NCI-H1436 (cell line): ENCODE measurements at places on chromosomes 5 and 9.
A peak's percentile ranks its signal among the peaks of the same experiment; 100 is the strongest.

DNA sequence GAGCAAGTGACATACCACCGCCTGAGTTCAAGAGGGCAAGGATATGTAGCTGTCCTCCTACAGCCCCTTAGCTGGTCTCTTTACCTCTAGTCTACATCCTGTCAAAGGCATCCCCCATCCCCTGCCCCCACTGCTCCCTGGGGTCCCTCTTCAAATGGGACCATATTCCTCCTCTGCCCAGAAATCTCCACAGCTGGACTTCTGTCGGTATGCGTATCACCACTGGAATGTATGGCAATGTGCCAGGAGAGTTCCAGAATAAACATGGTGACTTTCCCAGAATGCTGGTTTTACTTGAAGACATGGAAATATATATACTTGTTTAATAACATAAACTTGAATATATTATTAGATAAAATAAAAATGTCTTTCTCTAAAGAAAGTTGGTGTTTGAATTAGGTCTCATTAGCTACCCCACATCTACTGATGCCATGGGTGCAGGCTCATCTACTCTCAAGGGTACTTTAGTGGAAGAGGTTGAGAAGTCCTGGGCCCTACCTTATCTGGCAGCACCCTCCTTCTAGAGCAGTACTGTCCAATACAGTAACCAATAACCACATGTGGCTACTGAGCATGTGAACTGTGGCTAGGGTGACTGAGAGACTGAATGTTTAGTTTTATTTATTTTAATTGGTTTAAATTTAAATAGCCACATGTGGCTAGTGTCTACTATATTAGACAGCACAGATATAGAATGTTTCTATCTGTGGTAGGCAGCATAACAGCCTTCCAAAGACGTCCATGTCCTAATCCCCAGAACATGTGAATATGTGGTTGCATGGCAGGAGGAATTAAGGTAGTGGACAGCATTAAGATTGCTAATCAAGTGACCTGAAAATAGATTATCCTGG, 181.7 kb upstream of the SLC30A5 start:
- no peak for DNase-seq

DNA sequence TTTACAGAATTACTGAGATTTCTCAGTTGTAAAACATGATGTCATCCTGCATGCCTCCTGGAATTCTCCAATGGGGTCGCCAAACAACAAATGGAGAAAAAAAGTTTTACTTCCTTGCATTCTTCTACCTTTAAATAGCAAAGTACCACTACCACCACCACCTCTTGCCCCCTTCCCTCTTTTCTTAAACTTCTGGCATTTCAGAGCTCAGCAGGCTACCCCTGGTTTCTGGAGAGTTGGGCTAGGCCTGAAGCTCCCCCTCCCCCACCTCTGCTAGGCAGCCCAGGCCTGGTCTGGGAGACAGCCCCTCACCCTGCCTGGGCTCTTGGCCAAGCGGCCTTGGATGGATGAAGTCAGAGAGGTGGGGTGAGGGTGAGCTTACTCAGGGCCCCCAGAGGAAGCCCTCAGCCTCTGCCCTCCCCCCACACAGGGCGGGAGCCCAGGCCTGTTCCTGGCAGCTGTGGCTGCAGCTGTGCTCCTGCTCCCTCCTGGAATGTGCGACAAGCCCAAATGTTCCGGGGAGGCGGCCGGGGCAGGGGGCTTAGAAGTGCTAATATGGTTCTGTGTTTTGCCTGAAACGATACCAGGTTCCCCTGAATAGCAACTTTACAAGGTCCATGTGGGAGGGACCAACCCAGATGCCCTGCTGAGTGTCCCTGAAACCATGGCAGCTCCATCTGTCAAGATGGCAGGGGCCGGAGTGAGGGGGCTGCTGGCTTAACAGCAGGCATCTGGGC, 6.0 kb upstream of the CCIN start:
- no peak for DNase-seq

GRCh38 chr9:133027134-133027533, 3.7 kb upstream of the GTF3C5 start:
- DNase-seq: no peak

DNA sequence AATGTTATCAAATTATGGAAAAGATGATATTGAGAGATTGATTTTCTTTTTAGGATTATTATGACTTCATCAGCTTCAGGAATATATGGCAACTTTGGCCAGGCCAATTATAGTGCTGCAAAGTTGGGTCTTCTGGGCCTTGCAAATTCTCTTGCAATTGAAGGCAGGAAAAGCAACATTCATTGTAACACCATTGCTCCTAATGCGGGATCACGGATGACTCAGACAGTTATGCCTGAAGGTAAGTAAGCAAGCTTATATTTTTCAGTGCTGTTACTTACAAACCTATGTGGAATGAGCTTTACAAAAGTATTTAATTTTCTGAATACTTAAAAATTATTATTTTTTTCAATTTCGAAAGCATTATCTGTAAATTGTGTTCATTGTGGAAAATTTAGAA, 26.5 kb downstream of the HSD17B4 start:
- DNase-seq: no peak

DNA sequence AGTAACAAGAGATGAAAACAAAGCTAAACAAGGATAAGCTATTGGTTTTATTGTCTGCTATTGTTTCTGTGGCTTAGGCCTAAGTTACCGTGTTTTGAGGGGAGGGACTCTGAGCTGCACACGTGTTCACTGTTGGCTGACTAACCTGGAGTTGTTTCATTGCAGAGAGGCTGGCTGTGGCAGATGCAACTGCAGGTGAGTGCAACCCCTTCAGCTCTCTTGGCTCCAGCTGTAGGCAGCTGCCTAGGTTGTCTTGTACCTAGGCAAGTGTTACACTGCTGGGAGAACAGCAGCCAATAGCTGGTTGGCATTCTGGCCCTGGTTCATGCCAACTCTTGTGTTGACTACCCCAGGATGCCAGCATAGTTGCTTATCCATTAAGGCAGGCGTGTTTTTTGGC, 17.6 kb upstream of the MATR3 start:
- no peak for DNase-seq

GRCh38 chr5:95881833-95882232, 59.3 kb upstream of the GLRX start:
- no peak for DNase-seq

- DNase-seq: no peak
Measured at GRCh38 chr9:127163409-127163808, 41.0 kb upstream of the ANGPTL2 start.

DNA sequence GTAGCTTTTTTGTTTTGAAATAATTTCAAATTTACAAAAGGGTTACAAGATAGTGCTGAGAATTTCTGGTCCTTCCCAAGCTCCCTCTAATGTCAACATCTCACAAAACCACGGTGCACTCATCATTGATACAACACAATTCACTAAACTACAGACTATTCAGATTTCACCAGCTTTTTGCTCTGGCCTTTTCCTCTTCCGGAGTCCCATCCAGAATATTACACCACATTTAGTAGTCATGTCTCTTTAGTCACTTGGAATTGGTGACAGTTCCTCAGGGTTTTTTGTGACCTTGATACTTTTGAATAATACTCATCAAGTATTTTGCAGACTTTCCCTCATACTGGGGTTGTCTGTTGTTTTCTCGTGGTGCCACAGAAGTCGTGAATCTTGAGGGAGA, 484.0 kb downstream of the GADD45G start:
- DNase-seq: no peak

DNA sequence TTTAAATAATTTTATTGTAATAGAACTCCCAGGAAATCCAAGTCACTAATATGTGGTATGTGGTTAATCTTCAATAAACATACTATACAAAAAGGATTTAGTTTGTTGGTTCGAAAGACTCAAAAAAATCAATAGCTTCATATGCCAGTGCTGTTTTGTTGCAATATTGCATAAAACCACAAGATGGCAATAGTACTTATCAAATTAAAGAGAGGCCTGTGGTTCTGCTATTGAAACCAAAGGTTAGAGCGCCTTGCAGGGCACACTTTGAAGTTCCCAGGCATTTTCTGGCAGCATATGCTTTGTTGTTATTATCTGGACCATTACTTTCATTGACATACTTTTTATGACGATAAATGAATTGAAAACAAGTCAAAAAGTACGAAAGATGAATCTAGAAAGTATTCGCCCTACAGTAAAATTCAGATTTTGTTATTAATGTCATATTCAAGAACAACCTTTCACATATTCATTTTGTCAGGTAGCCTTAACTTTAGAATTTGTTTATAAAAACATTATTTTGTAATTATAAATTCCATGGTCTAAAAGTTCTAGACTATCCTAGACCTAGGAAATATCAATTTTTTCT, 316.3 kb downstream of the MCTP1 start:
- DNase-seq: peak; percentile 60

DNA sequence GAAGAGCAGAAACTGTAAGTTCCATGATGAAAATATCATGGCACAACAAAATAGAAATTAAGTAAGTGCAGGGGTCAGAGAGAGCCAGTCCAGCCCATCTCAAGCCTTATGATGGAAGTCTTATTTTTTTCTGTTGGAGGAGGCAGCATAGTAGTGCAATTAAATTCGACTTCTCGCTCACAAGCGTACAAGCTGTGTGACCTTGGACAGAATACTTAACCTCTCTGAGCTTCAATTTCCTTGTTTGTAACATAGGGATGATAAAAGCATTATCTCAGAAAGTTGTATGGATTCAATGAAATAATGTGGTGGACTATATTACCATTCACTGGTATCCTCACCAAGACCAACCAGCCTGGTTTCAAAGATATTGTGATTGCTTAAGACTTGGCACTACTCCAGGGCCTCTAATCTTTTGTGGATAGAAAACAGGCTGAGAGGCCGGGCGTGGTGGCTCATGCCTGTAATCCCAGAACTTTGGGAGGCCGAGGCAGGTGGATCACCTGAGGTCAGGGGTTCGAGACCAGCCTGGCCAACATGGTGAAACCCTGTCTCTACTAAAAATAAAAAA, 26.8 kb upstream of the MVB12B start:
- DNase-seq: no peak

DNA sequence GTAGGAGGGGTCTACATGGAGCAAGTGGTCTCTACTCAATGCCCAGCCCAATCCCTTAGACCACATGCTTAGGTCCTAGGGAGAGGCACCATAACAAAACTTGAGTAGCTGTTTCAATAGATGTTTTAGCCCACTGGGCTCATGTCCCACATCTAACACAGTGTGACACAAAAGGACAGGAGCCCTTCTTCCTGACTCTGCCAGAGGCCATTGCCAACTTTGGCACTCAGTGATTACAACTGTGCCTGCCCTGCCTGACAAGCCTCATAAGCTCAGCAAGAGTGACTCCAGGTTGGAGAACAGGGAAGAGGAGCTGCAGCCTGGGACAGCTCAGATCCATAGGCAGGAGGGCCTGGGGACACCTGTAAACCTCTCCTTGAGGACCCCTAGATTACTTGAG, 230.8 kb downstream of the ENC1 start:
- no peak for DNase-seq

DNA sequence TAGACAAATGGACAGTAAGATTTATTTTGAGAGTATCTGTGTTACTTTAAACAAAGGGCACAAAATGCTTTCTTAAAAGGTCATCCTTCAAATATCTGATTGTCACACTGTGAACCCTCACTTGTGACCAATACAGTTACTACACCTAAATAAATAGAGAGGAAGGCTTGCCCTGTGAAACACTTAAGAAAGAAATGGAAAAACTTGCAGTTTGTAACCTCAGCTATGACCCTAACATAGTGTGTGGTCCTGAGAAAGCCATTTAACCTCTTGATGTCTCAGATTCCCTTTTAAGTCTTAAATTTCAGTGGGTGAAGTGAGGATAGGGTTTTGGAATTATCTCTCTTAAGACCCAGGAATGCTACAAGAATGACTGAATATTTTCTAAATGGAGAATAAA, 126.7 kb upstream of the SLC27A6 start:
- DNase-seq: no peak
